ENCODE measurements at places on chromosomes 11 and 22. TPM values are rescaled to one million over a fixed set of nuclear protein-coding genes. Genes with fewer than 3 reads are reported as not detected.
A peak's percentile ranks its signal among the peaks of the same experiment; 100 is the strongest.

GRCh38 chr11:27679136-27680015, 20.9 kb downstream of the BDNF start:
- H3K36me3 ChIP-seq = peaks cover 14% of the 10 kb centered on the region
- no peaks in the 10 kb centered on the region for H3K27me3 ChIP-seq

DNA sequence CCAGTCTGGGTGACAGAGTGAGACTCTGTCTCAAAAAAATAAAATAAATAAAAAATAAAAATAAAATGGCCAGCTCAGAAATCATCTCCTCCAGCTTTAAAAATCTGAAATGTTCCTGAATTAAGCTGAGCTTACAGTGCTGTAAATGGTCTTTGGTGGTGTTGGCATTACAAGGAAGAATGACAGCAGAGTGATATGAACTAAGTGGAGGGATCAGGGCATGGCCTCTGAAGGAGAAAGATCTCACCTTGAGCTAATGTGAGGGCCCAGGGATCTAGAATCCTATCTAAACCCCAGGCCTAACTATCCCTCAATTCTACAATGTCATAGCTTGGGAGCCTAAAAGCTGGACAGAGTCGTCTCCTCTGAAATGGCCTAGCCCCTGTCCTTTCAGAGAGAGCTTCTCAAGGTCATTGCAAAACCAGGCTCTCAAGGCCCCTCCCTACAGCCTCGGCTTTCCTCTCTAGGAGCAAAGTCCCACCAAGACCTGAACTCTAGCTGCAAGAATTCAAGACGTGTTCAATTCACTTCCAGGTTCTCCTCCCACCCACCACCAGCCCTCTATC, 345.4 kb downstream of the BUD13 start:
- DNase-seq = no peak
- H3K4me1 ChIP-seq = peaks cover 33% of the 10 kb centered on the region
- no peak overlapping the region for H3K4me3 ChIP-seq
- no peaks in the 10 kb centered on the region for H3K36me3 ChIP-seq

DNA sequence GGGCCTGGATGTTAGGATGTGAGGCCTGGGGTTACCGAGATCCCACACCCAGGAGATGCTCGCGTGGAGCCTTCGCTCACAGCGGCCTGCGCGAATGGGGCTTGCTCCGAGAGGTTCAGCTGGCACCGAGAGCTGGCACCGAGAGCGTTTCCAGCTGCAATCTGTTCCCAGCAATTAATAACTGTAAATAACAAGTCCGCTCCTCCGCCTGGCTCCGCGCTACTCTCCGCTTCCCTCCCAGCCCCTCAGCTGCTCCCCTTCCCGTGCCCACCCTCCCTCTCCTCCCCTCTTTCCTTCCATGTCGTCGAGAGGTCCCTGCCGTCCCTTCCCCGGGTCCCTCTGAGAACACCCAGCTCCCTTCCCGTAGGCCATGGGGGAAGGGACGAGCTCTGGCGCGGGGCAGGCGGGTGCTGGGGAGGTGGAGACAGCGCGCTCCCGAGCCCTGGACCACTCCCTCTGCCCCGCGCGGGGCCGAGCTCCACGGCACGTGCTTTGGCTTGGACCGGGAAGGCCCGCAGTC, 110.8 kb downstream of the WNT7B start:
- peak overlapping the region; percentile 34 for H3K4me3 ChIP-seq
- H3K4me1 ChIP-seq = peaks cover 21% of the 10 kb centered on the region
- peaks cover 72% of the 10 kb centered on the region for H3K27me3 ChIP-seq
- DNase-seq = no peak
- no peak overlapping the region for H3K27ac ChIP-seq

- peaks cover 22% of the 10 kb centered on the region for H3K4me1 ChIP-seq
- H3K36me3 ChIP-seq = no peaks in the 10 kb centered on the region
- no peak overlapping the region for H3K27ac ChIP-seq
- no peak for DNase-seq
Observed at GRCh38 chr11:47950396-47950795, 30.0 kb upstream of the PTPRJ start.

GRCh38 chr22:45542001-45542520, 39.4 kb downstream of the FBLN1 start:
- peaks cover 7% of the 10 kb centered on the region for H3K4me1 ChIP-seq
- no peak for DNase-seq
- no peaks in the 10 kb centered on the region for H3K27me3 ChIP-seq
- no peak overlapping the region for H3K4me3 ChIP-seq
- peaks cover 49% of the 10 kb centered on the region for H3K36me3 ChIP-seq
- H3K27ac ChIP-seq = no peak overlapping the region

- H3K27ac ChIP-seq = no peak overlapping the region
- no peak overlapping the region for H3K4me3 ChIP-seq
- H3K36me3 ChIP-seq = no peaks in the 10 kb centered on the region
- peaks cover 36% of the 10 kb centered on the region for H3K4me1 ChIP-seq
Observed at GRCh38 chr11:281486-282161, 3.4 kb downstream of the NLRP6 start.

The PARVG gene
- 0.94 TPM for total RNA-seq

The MYO7A gene
- total RNA-seq = 2.3 TPM

The C11orf65 gene
- 1.1 TPM for total RNA-seq

The MS4A4E gene
- total RNA-seq = not detected

The JAM3 gene
- total RNA-seq = 34.1 TPM

The INPP5J gene
- 7.7 TPM for total RNA-seq

The SHISAL1 gene
- 2.7 TPM for total RNA-seq

The HINFP gene
- total RNA-seq = 34.0 TPM

The FREY1 gene
- total RNA-seq = 1.8 TPM

The GDPD4 gene
- total RNA-seq = not detected

The TSPAN32 gene
- total RNA-seq = not detected

Data from WTC11 (cell line).